DMS153 (cell line): ENCODE measurements at places on chromosomes 3 and 15.

DNA sequence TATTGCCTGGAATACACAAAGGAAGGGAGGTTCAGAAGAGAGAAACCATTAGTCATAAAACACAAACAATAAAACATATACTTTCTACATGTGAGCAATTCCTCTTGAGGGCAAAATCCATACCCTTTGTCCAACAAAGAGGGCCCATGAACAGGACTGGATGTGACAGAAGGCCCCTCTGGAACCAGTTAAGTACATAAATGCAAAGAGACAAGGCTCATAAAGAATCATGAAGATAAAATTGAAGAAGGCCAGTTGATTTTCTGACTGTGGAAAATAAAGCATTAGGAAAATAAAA is 58.3 kb upstream of the CPOX start:
- no peak for DNase-seq

GRCh38 chr3:52786330-52787215 is 8.0 kb upstream of the ITIH3 start:
- no peak for DNase-seq

DNA sequence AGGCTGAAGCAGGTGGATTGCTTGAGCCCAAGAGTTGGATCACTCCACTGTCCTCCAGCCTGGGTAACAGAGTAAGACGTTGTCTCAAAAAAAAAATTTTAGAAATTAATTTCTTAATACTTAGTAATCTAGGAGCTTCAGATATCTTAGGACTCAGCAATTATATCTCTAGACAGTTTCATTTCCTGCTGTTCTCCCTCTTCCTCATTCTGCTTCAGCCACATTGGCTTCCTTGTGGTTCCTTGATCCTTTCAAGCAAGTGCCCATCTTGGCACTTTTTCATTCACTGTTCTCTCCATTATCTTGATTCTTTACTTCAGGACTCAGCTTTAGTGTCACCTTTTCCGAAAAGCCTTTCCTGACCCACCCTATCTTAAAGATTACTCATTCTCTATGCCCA is 22.5 kb downstream of the TMEM202 start:
- no peak for DNase-seq

DNA sequence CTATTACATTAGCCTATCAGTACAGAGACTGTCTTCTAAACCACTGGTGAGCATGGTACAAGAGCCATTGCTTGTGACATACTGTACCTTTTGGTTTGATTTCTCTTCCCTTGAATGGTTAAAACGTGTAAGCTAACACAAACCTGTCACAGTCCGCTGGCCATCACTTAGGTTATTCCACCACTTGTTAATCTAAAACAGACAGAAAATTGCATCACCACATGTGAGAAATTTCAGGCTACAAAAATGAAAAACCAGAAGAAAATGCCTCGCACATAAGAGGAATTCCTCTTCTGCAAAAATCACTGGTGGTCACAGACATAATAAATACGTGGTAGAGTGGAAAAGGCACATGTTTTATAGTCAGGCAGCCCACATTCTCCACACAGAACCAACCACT is 22.1 kb downstream of the PARL start:
- no peak for DNase-seq

- DNase-seq: no peak
Measured at GRCh38 chr3:142021127-142021526, 128.2 kb downstream of the TFDP2 start.

- no peak for DNase-seq
Measured at GRCh38 chr3:46409739-46410489, 2.9 kb downstream of the CCRL2 start.

- DNase-seq: no peak
Measured at GRCh38 chr3:157023226-157023625, 136.7 kb downstream of the CCNL1 start.

- DNase-seq: no peak
Measured at GRCh38 chr3:86990734-86991481, at the start of gene VGLL3. TSS of gene VGLL3 (minus strand) at chr3:86991149. CDS start at chr3:86990743, 406 bp downstream.

- DNase-seq: no peak
Measured at GRCh38 chr3:20101041-20101440, 60.8 kb downstream of the KAT2B start.

DNA sequence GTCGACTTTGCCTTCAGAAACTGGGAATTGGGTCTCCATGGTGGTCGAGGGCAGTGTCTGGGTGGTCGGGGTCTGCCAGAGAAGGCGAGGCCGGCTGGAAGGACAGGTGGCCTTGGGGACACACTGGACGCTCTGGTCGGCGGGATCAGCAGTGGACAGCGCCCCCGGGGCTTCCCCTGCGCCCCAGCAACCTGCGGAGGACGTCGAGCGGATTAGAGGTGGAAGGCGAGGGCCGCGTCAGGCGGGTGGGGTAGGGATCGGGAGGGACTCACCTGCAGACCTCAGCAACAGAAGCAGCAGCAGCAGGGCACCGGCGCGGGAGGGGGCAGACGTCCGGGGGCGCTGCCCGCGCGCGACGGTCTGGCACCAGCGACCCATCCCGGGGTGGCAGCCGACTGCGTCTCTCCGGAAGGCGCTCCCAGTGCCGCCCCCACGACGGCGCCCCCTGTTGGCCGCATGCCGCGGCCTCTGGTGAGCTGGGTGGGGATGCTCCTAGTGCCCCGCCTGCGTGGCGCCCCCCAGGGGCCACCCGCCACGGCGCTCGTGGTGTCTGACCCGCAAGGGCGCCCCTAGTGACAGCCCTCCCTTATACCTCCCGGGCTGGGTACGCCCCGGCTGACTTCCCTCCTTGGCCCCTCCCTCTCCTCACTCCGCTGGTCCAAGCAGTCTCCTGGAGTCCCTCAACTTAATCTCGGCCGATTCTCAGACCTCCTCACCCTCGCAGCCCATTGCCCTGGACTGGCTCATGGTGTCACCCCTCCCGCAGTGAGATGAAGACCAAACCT is at the start of gene PRSS50:
TSS of gene PRSS50 (minus strand) at position 423 of the 785 bp plus-strand sequence. CDS start at position 378, 45 bp downstream.
- DNase-seq: no peak

DNA sequence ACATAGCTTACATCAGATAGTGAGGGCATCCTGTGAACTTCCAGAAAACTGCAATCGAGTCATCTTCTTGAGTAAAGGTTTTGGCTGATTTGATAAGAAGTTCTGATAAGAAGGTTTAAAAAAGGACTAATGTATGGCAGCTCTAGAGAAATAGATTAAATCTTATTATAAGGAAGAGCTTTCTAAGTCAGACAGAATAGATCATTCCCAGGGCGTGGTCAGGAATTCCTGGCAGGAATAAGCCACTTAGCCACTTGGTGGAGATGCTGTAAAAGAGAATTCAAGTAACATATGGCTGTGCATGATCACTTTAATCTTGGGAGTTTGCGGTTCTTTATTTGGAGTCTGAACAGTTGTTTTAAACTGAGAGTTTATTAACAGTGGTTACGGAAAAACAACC is 17.4 kb downstream of the PGBD4 start:
- no peak for DNase-seq

DNA sequence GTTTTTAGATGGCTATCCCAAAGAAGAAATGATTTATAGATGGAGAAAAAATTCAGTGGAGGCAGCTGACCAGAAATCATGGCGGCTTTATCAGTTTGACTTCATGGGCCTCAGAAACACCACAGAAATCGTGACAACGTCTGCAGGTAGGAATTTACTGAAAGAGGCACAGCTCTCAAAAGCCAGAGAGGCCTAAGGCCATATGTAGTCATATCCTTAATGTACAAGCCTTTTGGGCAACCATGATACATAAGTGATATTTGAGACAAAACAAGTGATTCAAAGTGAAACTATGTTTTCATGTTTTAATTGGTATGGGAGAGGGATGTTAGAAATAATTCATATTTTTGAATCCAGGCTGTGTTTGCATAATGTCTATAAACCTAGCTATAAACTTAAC is 509.7 kb downstream of the GABRG3 start:
- DNase-seq: no peak

DNA sequence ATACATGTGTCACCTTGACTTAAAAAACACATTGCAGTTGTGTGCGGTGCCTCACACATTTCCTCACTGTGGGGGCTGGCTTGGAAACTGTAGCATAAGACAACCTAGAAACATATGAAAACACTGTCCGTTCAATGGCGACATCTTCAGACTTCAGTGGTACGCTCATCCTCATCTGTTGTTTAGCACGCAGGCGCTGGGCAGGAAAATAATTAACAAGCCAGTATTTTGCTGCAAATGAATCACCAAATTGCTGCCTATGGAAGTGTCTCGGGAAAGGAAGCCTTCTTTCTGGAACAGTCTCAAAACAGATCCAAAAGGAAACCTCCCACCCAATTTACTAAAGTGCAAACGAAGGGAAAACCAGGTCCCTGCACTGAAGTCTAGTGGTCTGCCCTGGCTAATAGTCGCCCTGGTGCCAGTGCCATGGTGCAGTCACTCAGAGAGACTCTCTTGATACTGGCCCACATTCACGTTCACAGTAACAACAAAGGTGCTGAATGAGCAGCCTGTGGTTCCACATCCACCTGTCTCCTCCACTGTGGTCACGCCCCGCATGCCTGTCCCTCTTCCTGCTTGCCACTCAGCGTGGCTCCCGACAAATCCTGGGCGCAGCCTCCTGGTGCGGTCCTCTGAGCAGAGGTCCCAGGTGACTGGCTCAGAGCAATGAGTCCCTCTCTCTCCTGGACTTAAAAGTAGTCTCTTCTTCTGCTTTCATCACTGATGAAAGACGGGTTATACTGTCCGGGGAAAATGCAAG is 35.6 kb upstream of the MUC13 start:
- no peak for DNase-seq

GRCh38 chr3:162978136-162978535 is 1481.5 kb downstream of the OTOL1 start:
- DNase-seq: no peak

DNA sequence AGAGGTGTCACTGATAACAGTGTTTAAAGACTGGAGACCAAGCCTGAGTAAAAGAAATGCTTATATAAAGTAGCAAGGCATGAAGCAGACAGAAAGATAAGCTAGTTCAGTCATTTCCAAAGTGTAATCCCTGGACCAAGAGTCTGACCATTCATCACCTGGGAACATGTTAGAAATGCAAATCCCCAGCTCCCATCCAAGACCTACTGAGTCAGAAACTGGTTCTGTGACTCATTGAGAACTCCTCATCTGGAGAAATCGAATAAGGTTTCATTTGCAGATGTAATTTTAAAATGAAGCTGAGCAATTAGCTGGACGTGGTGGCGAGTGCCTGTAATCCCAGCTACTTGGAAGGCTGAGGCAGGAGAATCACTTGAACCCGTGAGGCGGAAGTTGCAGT is 473.9 kb upstream of the UBE2E2 start:
- no peak for DNase-seq

DNA sequence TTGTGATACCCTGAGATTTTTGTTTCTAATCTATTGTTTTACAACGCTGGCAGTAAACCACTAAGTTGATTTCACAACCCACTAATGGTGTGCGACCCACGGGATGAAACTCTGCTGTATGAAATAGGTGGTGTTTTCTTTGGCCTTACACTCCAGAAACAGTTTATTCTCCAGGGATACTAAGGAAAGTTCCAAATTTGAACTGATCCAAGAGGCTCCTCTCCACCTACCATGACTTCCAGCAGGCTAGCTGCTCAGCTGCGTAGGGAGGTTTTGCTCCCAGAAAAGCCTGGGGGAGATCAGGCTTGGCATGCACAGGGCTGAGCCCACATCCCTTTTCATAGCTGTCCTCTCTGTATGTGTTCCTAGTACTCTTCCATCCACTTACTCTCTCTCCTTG is 71.5 kb downstream of the FAM174B start:
- DNase-seq: no peak

DNA sequence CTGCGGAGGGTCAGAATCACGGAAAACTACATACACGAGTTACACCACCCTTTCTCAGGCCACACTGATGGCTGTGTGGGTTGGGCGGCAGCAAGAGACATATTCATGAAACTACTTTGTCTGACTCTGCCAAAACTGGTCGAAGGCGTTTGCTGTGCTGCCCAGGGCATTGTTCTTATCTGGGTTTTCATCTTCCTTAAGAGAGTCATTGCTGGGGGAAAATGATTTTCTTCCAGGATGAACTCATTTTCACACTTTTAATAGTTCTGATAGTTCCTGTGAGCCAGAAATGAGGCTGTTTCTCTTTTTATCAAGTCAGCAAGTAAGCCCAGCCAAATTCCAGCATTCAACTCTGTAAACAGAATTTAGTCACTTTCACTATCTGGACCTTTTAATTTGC is 47.6 kb downstream of the TRIM71 start:
- no peak for DNase-seq

DNA sequence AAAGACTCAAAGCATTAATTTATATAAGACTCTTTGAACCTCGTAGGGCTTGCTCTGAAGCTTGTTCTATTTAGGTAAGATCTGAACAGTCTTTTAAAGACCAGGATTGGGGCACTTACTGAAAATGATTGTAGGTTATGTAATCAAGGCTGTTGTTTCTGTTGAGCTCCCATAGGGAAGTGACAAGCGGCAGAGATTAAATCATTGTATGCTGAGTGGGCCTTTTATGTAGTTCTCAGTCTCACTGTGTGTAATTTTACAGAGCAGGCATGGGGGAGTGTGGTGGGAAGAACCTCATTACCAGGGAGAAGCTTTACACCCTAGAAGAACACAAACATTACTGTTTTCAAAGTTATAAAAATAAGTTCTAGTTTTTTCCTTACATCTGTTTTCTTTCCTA is 160.0 kb upstream of the SNTN start:
- no peak for DNase-seq

DNA sequence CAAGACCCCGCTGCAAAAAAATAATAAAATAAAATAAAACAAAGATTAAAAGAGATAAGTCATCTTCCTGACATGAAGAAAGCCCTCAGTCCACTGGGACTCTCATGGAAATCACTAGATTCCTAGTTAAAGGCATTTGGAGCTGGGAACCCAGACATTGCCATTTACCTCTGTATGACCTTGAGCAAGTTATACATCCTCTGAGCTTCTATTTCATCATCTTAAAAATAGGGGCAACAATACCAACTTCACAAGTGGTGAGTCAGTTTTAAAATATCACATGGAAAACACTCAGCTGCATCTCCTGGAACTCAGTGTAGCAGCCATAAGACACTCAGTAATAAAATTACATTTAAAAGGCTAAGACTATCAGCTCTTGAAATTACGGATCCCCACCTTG is 334.8 kb downstream of the ERC2 start:
- DNase-seq: no peak

DNA sequence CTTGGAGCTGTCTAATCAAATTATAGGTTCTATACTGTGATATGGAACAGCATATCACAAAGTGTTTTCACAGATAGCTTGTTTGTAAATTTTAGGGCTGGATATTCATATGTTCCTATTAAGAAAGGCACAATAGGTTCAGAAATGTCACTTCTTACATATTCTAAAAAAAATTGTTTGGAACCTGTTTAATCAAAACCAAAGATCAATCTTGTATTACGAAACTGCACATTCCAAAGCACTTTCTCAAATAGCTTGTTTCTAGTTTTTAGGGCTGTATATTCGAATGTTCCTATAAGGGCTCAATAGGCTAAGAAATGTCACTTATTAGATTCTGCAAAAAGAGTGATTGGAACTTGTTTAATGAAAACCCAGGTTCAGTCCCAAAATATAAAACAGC is 67.4 kb upstream of the OSBPL11 start:
- DNase-seq: no peak

- DNase-seq: no peak
Measured at GRCh38 chr15:45094358-45094730, 19.6 kb downstream of the DUOX2 start.

DNA sequence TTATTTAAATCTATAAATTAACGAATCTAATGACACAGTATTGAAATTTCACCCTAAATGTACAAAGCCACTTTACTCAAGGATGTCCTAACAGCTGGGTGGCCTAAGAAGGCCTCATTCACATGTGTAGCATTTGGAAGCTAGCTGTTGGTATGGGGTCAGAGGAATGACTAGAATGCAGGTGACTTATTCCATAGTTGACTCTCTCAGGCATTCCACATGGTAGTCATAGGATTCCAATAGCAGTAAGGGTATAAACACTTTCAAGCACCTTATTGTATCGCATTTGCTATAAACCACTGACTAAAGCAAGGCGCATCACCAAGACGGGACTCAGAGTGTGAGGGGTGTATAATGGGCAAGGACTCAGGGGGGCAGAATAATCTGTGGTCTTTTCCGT is 294.8 kb upstream of the EPHA3 start:
- no peak for DNase-seq
